CD4-positive, alpha-beta T cell treated with Interleukin-2 at 100 ng/mL for 4 hours (primary cell): ENCODE measurements at places on chromosomes 7 and 10.

- no peak for DNase-seq
Observed at GRCh38 chr7:27198138-27198841, 1.6 kb downstream of the HOXA13 start.

DNA sequence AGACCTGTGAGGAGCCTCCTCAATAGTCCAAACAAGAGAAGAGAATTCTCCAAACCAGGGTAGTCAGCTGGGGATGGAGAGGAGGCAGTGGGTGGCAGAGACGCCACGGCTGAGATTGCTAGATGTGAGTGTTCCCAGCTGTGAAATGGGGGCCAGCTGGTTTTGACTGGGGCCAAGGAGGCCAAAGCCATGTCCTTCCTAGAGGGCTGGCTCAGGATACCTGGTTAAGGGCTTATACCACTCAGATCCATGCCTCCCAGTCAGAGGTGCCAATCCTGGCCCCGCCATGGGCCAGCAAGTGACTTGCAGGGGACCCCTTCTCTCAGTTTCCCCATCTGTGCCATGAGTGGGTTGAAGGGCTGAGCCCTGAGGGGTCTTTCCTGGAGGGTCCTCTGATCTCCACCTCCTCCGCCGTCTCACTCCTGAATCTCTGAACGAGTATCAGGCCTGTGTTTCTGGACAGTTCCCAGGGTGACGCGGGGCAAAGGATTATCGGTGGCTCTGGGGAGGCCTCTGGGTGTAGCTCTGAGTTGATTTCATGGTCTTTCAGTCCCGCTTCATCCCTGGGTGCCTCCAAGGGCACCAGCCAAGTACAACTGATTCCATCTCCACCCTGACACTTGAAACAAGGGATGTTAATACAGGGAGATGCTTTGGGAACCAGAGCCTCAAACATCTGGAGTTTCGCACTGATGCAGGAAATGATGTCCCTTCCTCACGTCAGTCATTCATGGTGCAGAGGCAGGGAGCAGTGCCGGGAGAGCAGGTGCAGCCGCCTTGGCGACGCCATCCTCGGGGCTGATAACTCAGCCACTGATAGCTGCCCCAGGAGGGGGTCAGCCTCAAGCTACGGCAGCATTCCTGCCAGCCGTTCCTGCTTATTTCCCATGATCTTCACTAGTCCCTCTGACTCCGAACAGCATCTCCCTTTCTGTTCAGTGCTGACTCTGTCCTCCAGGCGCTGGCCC lies 126.7 kb downstream of the RGS10 start:
- no peak for DNase-seq

DNA sequence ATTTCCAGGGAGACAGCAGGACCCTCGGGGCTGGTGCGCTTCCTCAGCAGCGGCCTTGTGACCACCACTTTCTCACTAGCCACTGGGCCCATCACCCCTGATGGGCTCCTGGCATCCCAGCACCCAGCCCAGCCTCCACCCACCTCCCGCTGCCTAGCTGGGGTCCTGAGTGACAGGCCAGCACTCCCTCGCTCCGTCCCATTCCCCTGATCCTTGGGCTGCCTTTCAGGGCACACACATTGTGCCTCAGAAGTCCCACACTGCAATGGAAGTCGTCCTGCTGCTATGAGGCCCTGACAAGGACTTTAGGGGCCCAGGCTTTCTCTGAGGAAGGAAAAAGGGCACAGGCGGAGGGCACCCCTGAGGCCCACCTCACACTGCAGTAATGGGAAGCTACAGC lies 12.4 kb downstream of the CAMK2B start:
- DNase-seq = no peak

DNA sequence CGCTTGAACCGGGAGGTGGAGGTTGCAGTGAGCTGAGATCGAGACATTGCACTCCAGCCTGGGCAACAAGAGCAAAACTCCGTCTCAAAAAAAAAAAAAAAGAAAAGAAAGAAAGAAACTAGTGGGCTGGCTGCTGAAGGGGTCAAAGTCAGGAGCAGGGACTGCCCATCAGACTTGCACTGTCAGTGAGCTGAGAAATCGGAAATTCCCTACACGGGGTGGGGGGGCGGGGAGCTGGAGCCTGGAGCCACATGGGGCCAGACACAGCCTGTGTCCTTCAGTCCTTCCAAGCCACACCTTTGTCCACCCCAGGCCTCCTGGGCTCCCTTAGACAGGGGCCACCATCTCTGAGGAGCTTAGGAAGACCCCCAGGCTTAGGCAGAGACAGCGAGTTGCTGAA lies 34.5 kb downstream of the SRRM3 start:
- DNase-seq = no peak

- DNase-seq = no peak
Observed at GRCh38 chr7:47153576-47153975, 428.3 kb downstream of the TNS3 start.

GRCh38 chr7:44563171-44563679 lies 10.5 kb downstream of the DDX56 start:
- DNase-seq = no peak

GRCh38 chr10:34102237-34102673 lies 712.8 kb downstream of the PARD3 start:
- no peak for DNase-seq

DNA sequence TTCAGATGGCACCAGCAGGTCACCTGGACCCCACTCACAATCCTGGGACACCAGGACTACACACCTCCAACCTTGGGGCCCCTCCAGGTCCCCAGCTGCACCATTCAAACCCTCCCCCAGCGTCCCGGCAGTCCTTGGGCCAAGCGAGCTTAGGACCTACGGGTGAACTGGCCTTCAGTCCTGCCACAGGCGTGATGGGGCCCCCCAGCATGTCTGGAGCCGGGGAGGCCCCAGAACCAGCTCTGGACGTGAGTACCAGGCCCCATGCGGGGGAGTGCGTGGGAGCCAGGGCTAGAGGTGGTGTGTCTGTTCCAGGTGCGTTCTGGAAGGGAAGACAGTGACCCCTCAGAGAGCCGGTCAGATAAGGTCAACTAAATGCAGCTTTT lies 17.8 kb downstream of the ZMIZ2 start:
- no peak for DNase-seq

DNA sequence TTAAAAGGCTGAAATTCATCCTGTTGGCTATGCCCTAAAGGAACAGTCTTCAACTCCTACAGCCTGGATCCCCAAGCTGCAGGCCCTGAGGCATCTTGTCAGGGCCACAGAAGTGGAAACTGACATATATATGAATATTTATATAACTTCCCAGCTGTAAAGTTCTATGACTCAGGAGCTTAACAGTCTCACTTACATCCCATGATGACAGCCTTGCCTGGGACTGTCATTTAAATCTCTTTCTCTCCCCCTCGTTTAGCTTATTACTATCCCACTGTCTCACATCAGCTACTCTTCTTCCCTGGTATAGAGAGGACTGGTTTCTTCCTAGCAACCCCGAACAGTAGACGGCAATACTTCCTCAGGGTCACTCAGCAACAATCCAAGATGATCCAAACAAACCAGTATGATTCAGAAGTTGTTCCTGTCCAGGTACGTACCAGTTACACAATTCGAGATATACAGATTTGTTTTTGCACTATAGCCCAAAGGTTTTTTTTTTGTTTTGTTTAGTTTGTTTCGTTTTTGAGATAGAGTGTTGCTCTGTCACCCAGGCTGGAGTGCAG lies 22.7 kb downstream of the KIAA1549 start:
- DNase-seq = no peak

DNA sequence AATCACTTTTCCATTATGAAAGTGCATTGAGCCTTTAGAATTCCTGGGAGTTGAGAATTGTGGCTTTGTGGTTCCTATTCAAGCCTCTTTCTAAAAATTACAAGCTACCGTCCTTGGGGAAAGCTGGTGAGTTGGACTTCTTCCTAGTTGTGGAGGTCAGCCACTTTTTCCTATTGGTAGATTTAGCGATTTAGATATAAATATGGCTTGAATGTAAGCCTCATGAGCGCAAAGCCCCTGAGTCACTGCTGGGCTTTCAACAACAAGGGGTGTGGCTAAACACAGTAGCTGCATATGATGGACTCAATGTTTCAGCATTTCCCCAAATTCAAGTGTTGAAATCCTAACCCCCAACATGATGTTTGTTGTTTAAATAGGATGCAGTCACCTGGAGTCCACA lies 150.0 kb upstream of the IGFBP3 start:
- DNase-seq = no peak

DNA sequence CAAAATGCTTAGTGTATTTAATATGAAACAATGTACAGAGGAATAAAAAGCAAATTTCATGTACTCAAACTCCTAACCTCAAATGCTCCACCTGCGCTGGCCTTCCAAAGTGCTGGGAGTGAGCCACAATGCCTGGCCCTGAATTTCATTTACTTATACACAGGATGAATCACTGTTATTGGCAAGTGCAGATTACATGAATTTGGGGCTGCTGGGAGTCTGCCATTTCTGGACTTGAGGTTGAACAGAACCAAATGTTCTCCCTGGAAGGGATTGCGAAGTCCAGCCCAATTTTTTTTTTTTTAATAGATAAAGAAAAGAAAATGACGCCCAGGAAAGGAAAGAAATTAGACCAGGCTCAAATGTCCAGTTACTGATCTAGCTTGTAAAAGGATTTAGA lies 6.8 kb upstream of the CSTF2T start:
- no peak for DNase-seq

GRCh38 chr10:33155720-33156638 lies 178.5 kb downstream of the NRP1 start:
- DNase-seq = peak; percentile 80

- DNase-seq = no peak
Observed at GRCh38 chr10:30062582-30062981, 3.2 kb upstream of the JCAD start.

- no peak for DNase-seq
Observed at GRCh38 chr10:69651362-69651761, 21.3 kb downstream of the FAM241B start.

DNA sequence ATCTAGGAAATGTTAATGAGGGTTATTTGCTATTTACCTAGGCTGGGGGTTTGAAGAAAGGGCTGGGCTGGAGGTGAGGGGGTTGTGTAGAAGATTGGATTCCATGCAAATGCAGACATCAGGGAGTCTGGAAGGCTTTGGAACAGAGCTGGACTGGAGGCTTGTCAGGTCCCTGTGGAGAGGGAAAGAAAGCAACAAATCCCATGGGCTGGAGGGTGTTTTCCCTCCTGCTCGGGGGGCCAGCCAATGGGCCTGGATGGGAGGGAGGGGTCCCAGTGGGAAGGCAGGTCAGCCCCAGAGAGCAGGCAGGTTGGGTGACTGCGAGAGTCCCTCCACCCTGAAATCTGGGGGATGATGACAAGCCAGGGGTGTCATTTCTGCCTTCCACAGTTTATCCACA lies 431.8 kb downstream of the RPS24 start:
- DNase-seq = no peak

DNA sequence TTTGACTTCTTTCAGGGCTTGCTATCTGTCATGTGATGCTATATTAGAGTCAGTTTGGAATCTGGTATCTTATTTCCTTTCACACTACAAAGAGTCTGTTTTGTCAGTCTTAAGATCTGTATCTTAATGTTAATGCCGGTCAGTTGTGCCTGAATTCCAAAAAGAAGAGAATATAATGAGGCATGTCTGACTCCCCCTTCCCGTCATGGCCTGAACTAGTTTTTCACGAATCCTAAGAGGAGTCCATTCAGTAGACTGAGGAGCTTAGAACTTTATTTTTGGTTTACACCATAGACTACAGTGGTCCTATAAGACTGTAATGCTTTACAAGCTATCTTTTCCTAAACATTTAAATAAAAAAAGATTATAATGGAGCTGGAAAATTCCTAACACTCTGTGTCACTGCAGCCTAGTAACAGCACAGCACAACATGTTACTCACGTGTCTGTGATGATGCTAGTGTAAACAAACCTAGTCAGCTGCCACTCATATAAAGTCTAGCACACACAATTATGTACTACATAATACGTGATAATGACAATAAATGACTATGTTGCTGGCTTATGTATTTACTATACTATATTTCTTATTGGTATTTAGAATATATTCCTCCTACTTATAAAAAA lies 50.6 kb downstream of the VPS41 start:
- DNase-seq = no peak

DNA sequence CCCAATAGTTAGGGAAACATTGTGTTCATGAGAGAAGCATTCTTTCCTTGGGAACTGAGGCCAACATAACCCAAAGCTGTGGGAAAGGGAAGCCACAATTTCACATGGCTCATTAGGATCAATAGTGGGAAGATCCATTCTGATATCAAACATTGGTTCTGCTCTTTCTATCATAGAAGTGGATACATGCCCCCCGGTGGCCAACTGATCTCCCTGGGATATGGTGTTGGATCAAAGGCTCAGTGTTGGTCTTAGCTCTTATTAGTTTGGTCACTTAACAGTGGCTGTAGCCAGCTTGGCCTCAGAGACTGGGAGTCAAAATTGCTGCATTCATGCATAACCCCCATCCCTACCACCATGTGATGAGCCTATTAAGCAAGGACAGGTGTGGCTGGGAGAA lies 6.7 kb upstream of the GIMAP4 start:
- no peak for DNase-seq

DNA sequence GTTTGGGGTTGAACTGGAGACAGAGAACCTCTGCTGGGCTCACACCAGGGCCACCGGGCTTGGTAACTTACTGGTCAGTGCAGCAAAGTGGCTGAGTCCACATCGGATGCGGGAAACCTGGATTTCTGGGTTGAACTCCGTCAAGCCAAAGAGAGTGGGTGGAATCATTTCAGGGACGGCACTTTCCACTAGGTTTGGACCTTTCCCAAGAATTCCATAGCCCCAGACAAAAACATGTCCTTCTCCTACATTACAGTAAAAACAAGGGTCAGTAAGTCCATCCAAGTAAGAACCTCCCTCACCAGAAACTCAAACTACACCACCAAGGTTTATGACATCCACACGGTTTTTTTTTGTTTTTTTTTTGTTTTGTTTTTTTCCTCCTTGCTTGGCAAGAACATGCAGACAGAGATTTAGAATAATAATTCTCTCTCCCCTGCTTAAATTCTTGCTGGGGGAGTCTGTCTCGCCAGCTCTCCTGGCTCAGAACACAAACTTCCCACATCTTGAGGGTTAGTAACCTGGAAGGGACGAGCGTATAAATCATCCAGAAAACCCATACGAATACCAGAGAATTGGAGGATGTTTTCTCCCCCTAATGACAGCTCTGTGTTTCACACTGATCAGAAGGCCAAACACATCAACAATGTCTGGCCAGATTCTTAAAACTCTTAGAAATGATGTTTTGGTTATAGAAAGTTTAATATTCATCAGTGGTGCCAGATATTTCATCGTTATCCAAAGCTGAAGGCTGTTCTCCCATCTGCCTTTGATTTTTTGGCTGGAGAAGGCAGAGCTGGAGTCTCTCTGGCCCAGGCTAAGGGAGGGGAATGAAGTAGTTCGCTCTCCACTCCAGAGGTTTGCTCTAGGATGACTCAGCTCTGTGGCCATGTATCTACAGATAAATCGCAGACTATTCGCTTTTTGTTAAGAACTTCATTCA lies 17.5 kb downstream of the RCC1L start:
- no peak for DNase-seq
